Kidney glomerular epithelial cell (primary cell): ENCODE measurements at places on chromosomes 7 and 10.

DNA sequence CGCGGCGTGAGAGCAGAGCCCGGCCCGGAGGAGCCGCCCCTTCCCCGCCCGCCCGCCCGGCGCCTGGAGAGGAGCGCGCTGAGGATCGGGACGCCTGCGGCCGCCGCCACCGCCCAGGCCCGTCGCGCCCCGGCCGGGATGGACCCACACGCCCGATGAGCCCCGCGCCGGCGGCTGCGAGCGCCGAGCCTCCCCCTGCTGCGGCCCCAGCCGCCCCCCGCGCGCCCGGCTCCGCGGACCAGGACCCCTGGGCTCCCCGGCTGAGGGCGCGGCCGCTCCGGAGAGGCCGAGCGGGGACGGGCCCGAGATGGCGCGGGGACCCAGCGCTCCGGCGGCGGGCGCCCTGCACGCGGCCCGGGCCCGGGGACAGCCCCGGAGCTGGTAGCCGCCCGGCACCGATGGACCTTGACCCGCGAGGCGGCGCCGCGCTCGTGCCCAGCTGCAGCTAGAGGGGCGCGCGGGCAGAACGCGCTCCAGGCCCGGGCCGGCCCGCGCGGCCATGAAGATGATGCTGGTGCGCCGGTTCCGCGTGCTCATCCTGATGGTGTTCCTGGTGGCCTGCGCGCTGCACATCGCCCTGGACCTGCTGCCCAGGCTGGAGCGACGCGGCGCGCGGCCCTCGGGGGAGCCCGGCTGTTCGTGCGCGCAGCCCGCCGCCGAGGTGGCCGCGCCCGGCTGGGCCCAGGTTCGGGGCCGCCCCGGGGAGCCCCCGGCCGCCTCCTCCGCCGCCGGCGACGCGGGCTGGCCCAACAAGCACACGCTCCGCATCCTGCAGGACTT lies 520 bp downstream of the FAM20C start:
- DNase-seq: no peak

DNA sequence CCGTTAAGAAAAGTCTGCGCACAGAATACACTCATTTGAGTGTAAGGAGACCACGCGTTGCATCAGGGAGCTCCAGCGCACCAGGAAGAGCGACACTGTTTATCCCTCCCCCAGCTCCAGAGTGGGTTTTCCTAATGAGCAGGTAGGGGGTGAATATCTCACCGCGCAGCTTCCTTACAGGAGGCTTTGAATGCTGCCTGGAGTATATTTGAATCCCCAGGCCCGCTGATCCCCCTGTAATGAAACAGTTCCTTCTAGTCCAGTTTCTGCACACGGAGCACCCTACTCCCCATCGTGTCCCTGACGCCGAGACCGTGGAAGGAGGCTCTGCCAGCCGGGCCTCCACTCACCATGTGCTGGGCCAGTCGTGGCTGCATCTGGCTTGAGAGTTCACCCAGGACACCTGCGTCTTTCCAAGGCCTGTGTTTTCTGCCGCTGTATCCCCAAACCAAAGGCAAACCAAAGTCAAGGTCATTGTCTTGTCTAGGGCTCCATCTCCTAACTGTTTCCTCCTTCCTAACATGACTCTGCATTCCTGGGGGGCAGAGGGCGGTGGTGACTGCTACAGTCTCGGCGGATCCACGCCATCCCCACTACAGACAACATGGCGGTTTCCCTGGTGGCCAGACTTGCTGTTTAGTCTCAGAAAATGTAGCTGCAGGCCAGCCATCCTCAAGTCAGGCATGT lies 167.8 kb downstream of the USP6NL start:
- no peak for DNase-seq

GRCh38 chr7:106110238-106110560 lies 1.9 kb downstream of the SYPL1 start:
- peak; percentile 41 for DNase-seq

- DNase-seq: no peak
Observed at GRCh38 chr10:69064762-69065328, 23.1 kb upstream of the SRGN start.

- no peak for DNase-seq
Observed at GRCh38 chr7:134948246-134948645, 38.1 kb upstream of the AGBL3 start.

- DNase-seq: no peak
Observed at GRCh38 chr7:37065779-37066271, 341.5 kb upstream of the AOAH start.

DNA sequence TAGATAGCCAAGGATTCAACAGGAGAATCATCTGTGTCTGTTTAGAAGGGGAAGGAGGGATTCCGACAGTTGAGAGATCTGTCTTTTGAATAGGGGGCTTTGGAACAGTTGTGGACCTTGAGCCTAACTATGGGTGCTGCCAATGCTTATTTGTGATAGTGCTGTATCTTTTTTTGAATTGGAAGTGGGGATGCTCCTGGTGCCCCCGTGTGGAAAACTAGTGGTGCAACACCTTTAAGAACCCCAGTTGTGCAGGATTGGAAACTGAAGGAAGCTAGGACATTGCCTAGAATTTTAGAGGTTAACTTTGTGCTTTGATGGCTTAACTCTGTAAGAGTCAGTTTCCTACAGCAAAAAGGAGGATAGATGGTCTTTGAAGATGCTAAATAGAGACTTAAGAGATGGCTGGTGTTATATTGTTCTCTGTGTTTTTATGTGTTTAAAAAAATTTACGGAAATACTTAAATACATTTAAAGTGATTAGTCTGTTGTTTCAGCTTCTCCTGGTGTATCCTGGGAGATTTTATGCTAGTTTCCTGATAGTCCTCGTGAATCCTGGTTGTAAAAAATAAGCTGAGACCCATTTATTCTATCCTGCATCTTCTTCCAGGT lies 69.3 kb downstream of the AP3M1 start:
- peak; percentile 51 for DNase-seq

GRCh38 chr10:12579954-12580858 lies 230.9 kb downstream of the CAMK1D start:
- DNase-seq: peak; percentile 36

DNA sequence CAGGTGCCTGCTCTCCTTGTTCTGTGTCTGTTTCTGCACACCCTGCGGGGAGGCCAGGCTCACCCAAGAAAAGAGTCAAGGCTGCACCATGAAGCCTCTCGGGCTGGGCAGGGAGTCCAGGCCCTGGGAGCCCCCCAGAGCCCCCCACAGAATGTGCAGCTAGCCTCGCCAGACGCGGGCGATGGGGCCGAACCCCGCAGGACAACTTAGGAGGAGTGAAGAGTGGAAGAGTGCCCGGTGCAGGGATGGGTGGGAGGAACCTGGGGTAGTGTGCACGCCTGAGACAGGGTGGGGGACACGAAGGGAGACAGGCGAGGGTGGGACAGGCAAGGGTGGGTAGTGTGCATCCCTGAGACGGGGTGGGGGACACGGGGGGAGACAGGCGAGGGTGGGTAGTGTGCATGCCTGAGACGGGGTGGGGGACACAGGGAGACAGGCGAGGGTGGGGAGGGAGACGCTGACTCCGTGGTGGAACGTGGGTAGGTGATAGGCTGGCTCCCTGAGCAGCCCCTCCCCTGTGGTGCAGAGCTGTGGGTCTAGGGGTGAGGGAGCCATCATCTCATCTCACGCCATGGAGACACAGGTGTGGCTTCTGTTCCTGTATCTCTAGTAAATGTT lies 615.4 kb downstream of the DNAJB6 start:
- DNase-seq: no peak

GRCh38 chr7:73572767-73573186 lies 5.6 kb downstream of the TBL2 start:
- DNase-seq: no peak

GRCh38 chr10:31586723-31587638 lies 268.0 kb downstream of the ZEB1 start:
- DNase-seq: no peak

DNA sequence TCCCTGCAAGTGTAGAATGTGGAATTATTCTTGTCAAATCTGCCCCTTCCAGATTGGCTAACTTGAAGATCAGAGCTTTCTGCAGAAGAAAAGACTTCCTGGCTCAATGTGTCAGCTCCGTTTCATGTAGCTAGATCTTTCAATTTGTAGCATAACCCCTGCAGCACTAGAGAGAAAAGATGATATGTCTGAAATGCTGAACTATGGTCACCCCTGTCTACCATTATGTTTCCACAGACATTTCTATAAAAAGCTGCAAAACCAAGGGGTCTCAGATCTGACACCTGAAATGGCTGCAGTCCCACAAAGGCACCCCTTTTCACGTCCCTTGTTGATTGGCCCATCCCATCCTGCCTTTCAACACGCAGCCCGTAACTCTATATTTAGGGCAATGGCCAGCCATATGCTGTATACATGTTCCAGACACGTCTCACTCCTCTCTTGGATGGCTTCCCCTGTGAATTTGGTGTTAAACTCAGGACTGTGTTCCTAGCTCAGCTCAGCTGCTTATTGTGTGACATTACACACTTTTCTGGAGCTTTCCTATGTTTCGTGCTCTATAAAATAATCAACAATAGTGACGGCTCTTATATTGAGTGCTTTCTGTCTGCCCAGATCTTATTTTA lies 648.6 kb upstream of the CELF2 start:
- no peak for DNase-seq

DNA sequence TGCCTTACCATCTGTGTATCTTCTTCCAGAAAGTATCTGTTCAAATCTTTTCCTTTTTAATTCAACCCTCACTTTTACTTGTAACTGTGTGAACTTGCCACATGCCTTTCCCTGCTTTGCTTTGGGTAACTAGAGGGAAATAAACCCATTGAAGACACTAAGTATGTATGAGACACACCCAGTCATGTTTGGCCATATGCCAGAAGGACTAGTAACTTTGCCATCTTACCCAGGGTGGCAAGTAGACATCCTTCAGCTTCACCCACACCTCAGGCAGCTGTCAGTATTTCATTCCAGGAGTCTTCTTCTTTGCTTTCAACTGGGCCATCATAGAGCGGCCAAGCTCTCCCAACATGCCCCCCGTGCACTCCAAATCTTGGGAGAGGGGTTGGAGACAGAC lies 323.1 kb downstream of the TNS3 start:
- no peak for DNase-seq

GRCh38 chr10:7917736-7918135 lies 99.4 kb downstream of the TAF3 start:
- DNase-seq: no peak
